ENCODE measurements at places on chromosomes 4 and X.

GRCh38 chr4:41613821-41614220 lies 75.9 kb downstream of the LIMCH1 start:
- no peak for DNase-seq

- DNase-seq, result no peak
Observed at GRCh38 chrX:154327038-154327820, 31.6 kb downstream of the TKTL1 start.

DNA sequence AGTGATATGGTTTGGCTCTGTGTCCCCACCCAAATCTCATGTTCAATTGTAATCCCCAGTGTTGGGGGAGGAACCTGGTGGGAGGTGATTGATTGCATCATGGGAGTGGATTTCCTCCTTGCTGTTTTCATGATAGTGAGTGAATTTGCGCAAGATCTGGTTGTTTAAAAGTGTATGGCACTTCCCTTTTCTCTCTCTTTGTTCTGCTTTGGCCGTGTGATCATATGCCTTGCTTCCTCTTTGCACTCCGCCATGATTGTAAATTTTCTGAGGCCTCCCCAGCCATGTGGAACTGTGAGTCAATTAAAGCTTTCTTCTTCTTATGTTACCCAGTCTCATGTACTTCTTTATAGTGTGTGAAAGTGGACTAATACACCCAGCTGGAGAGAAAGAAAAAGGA lies 113.0 kb upstream of the AADAT start:
- no peak for DNase-seq

GRCh38 chr4:1728061-1728980 lies 7.0 kb downstream of the TACC3 start:
- DNase-seq, result no peak

GRCh38 chrX:38805432-38806389 lies 4.5 kb downstream of the MID1IP1 start:
- no peak for DNase-seq

DNA sequence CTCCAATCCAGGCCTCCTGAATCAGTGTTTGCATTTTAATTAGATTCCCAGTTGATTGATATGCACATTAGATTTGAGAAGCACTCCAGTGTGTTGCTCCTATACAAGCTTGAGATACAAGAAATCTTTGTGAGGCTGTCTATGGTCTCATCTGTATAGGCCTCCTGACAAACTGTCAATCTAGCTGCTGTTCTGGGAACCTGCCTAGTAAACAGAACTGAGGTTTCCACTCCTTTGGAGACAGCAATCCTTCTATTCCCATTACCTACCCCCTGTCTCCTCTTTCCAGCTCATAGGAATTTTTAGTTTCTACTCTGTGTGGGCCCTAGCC lies 306.1 kb upstream of the EMCN start:
- DNase-seq, result no peak

- DNase-seq, result no peak
Observed at GRCh38 chr4:81675791-81676393, 204.2 kb upstream of the RASGEF1B start.

DNA sequence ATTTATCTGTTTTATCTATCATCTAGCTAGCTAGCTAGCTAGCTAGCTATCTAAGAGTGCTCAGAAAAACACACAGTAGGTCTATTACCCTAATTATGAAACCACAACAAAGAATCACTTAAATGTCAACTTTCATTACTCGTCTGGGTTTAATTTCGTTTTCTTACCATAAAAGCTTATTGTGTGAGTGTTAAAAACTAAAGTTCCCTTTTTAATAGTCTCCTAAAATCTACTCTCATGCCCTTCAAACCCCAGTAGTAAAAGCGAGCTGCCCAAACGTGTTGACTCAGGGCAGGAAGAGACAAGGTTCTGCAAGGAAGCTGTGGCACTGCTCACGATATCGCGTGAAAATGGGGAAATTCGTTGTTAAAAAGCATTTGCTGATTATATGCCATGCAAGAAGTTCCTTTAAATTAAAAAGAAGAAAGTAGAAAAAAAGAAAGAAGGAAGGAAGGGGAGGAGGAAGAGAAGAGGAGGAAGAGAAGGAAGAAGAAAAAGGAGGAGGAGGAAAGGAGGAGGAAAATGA lies 595 bp downstream of the MBNL3 start:
- DNase-seq, result no peak

GRCh38 chr4:88440146-88440545 lies 16.8 kb upstream of the HERC5 start:
- DNase-seq, result no peak

DNA sequence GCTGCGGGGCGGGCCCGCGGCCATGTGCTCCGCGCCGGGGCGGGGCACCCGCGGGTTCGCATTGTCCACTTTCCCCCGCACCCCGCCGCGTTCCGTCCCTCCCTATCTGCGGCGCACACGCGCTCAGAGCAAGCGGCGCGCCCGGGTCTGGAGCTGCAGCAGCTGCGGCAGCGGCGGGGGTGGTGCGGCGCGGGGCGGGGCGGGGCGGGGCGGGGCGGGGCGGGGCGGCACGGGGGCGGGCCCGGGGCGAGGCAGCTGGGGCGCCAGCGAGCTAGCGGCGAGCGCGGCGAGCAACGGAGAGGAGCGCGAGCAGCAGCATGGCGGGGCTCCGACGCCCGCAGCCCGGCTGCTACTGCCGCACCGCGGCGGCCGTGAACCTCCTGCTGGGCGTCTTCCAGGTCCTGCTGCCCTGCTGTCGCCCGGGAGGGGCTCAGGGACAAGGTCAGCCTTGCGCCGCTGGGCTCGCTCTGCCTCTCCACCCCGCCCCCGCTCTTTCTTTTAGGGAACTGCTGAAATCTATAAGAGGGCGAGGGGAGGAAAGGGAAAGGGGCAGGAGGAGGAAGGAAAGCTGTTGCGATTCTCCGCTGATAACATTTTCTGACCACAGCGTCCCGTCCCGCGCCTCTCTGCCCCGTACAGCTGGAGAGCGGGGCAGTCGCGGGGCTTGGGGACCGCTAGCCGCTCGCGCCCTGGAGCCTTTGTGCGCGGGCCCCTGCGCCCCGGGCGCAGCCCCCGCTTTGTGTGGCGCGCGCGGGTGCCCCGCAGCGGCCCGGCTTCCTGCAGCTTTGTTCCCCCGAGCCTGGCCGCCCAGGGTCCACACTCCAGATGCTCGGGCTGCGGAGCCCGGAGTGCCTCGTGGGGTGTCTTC lies at the start of gene TMEM131L:
Gene TMEM131L (plus strand): TSS at position 280 of the 868 bp plus-strand sequence. CDS start 38 bp downstream, at position 318.
- DNase-seq, result no peak

DNA sequence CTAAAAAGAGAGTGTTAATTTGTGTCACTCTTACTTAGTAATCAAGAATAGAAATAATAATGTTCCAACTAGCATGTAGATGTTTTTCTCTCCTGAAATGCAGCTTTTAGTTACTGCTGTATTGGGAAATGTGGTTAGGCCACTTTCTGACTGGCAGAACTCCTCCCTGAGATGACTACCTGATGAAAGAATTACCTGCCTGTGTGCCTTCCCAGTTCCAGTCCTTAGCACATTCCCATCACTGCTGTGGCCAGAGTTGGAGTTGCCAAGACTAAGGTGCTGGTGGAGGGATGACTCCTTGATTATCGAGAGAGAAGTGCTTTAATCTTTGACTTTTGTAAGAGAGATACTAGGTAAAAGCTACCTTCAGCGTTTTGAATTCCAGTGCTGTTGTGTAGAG lies 9.5 kb downstream of the GAB1 start:
- no peak for DNase-seq

- DNase-seq, result no peak
Observed at GRCh38 chrX:136806891-136807410, 26.2 kb upstream of the ARHGEF6 start.

DNA sequence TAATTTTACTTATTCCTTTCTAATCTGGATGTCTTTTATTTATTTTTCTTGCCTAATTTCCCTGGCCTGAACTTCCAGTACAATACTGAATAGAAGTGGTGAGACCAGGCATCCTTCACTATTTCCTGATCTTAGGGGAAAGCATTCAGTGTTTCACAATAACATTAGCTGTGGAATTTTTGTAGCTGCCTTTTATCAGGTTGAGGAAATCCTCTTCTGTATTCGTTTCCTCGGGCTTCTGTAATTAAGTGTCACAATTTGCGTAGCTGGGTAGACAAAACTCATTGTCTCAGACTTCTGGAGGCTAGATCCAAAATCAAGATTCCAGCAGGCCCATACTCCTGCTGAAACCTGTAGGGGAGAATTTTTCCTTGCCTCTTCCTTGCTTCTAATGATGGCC lies 598.4 kb upstream of the FTHL17 start:
- DNase-seq, result no peak

DNA sequence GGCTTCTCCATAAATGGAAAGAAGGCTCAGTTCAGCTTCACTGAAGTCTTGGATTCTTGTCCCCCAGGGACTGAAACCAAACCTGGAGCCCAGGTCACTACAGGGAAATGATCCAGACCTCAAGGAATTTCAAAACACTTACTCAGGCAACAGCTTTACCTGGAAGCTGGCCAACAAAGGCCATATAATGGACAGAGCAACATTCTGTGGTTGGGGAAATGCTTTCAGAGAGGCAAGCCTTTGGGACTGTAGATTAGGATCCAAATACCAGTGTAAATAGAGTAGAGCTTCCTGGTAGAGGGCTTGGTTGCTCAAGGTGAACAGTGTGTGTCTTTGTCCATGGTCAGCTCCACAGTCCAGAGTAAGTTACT lies 57.0 kb upstream of the PROM1 start:
- DNase-seq, result no peak

DNA sequence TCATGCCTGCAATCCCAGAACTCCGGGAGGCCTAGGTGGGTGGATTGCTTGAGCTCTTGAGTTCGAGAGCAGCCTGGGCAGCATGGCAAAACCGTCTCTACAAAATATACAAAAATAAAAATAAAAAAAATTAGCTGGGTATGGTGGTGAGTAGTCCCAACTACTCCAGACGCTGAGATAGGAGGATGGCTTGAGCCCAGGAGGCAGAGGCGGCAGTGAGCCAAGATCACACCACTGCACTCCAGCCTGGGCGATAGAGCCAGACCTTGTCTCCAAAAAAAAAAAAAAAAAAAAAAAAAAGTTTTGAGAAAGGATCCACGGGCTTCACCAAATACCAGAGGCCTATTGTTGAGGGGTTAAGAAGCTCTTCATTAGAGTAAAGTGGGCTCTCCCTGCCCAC lies 8.0 kb downstream of the SUPT20HL2 start:
- no peak for DNase-seq

DNA sequence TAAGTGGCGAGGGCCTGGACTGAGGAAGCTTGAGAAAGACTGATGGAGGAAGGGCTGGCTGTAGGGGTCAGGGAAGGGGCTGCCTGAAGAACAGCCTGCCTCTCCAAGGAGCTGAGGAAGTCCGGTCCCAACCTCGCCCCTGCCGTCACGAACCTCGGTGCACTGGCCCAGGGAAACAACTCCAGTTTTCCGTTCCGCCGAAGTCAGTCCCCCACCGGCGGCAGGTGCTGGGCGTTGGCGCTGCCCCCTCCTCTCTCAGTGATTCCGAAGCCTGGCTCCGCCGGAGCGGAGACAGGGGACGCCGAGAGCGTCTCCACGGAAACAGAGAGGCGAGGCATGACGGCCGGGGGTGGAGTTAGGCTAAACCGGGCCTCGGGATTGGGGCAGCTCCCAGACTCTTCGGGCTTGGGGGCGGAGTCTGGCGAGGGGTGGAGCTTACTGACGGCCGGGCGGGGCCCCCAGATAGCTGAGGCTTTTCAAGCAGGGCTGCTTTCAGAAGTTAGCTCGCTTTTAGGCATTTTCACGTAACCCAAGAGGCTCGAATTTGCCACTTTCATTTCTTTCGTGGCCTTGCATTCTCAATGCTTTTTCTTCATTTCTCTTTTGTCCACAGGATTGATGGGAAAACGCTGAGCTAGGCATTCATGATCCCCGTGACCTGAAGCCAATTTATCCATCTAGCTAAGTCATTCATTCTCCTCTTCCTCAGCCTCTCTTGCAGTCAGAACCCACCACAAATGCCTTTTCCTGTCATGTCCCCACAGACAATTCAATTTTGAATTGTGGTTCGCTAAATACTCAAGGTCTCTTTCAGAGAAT lies at the start of gene TTC29:
Gene TTC29 (minus strand): TSS at position 309 of the 819 bp plus-strand sequence. CDS start 5,969 bp downstream, outside the sequence.
- DNase-seq, result peak; percentile 68

GRCh38 chrX:11342673-11343072 lies 49.5 kb downstream of the AMELX start:
- DNase-seq, result no peak

- no peak for DNase-seq
Observed at GRCh38 chr4:142040043-142040442, 403.7 kb downstream of the IL15 start.

- no peak for DNase-seq
Observed at GRCh38 chr4:151983854-151984253, 223.0 kb upstream of the GATB start.

GRCh38 chr4:954211-955020 lies 19.0 kb downstream of the DGKQ start:
- no peak for DNase-seq

DNA sequence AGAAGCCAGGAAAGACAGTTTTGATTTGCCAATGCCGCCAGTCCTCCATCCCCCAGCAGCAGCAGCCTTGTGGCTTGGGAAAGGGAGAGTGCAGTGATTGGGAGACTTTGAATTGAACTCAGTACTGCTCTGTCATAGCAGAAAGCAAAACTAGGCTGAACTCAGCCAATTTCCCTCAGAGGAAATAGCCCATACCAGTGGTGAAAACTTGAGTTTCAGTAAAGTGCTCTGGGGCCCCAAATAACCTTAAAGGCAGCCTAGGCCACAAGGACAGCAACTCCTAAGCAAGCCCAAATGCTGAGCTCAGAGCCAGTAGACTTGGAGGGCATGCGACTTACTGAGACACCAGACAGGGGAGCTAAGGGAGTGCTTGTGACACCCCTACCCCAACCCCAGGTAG lies 2.0 kb upstream of the PROM1 start:
- DNase-seq, result no peak

- no peak for DNase-seq
Observed at GRCh38 chrX:26788402-26788998, 572.5 kb downstream of the MAGEB5 start.

DNA sequence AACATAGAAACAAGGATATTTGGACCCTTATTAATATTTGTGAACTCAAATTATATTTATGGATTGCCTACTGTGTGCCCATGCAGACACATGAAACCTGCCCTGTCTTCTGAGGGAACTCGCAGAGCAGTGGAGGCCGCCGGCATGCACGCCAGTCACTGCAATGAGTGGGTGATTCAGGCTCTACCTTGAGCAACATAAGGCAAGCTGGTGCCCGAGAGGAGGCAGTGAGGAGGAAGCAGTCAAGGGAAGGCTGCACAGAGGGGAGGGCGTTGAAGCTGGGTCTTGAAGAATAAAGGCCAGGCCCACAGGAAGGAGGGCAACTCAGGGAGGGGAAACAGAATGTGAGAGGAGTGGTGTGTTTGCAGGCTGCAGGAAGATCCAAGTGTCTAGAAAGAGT lies 52.8 kb downstream of the PPEF2 start:
- DNase-seq, result no peak

GRCh38 chr4:148749403-148749802 lies 307.2 kb upstream of the NR3C2 start:
- no peak for DNase-seq

GRCh38 chr4:40283968-40284367 lies 51.2 kb upstream of the CHRNA9 start:
- peak; percentile 49 for DNase-seq
